ENCODE measurements at places on chromosomes 2 and 18.

DNA sequence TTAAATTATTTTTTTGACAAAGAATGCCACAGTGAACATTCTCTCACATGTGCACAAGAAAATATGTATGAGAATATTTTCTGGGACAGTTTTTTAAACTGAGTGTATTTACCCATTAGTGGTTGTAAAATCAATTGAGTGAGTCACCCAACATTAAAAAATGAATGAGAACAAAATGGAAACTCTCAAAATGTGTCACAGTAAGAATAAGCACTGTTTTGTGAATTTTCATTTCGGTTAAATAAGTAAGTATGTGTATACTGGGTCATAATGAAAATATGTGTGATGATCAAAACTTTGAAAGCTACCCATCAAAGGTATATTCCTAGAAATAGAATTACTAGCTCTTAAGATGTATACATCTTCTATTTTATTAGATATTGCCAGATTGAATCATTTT lies 11.6 kb downstream of the BABAM2 start:
- DNase-seq: no peak

DNA sequence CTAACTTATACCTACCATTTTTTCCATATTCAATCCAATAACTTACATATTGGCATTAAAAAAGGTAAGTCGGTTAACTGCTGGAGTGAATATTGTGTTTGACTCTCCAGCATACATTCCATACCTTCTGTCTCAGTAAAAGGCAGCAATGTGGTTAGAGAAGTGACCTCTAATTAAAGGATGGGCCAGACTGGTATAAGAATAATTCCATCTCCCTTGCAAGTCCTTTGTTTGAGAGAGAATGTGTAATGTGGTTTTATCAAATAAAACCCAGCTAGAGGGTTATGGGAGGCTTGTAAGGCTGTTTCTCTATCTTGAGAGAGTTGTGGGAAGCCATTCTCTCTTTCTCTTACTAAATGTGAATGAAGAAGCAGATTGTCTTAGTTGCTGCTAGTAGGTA lies 289.3 kb upstream of the TCF4 start:
- DNase-seq: no peak

- DNase-seq: peak; percentile 80
These were observed 45.6 kb downstream of the RAMP1 start for GRCh38 chr2:237904831-237905599.

DNA sequence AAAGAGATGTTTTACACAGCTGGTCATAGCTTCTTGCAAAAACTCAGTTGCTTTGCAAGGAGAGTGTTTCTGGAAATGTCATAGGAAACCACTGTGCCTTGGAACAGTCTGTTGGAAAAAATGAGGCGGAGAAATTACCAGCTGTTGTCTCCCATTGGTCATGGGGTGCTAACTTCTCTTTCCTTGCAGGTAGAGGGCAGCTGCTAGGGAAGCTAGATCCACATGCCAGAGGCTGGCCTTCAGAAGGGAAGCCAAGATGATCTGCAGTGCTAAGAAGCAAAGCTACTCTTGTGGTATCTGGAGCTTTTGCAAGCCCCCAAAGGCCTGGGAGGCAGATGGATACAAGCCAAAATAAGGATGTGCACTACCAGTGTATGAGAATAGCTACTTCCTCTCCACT lies 34.8 kb upstream of the LAMA1 start:
- no peak for DNase-seq
